ENCODE measurements at places on chromosomes 3 and 15.

DNA sequence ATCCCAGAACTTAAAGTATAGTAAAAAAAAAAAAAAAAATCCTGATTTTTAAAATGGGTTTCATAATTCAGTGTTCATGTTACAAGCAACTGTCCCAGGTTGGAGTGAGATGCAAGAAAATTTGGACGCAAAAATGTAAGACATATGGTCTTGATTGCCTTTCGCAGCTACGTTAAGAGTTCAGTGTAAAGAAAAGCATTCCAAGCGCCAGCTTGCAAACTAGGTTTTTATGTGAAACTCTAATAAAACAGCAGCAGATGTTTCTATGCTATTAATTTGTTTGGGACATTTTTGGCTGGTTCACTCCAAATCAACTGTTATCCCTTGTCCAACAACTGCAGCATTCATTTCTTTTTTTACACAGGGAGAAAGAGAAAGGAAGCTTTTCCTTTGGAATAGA is 957.8 kb downstream of the ROBO1 start:
- DNase-seq = no peak

DNA sequence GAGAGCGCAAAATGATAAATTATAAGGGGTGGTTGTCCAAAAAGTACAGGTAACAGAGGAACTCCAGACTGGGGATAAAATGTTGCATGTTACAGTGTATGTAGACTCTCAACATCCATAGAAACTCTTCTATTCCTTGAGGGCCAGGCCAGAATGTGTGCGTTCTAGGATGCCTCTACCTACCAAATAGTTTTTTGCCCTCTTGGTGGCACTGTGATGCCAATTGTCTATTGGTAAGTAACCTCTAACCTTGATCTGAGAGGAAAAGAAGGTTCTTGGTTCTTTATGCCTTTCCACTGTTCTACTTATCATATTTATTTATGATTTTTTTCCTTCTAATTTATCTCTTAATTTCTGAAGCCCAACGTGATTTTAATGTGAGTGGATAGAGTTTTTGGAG is 424.6 kb downstream of the GRM7 start:
- DNase-seq = no peak

DNA sequence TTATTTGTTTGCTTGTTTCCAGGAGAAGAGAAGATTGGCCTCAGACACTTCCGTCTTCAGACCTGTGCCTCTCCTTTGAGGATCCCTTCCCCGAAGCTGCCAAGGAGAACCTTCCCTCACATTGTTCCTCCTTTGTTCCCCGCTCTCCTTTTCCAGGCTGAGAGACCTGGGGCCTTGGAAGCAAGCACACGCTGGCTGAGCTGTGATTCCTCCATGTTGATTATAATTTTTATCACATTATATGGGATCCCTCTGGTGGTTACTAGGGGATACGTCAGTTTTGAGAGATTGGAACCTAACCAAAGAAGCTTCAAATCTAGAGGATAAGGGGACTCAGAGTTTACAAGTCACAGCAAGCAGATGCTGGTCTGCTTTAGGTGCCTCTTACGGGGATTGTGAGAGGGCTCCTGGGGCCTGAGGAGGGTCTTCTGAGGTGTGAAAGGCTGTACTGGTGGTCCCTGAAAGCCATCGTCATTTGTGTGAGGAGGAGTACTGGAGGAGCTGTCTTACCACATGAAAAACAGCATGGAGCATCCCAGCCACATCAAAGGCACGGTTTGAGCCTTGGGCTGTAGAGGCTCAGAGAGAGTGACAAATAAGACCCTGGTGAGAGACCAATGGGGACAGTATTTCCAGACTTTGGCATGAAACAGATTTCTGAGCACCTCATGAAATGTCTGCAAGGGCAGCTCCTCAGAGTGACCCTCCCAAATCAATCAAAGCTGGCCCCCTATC is 760.1 kb upstream of the CFAP20DC start:
- DNase-seq = no peak

GRCh38 chr3:127019449-127019848 is 36.5 kb downstream of the PLXNA1 start:
- DNase-seq = no peak

GRCh38 chr3:167776066-167776685 is 40.7 kb downstream of the SERPINI1 start:
- no peak for DNase-seq

GRCh38 chr3:46858456-46858855 is 4.8 kb downstream of the MYL3 start:
- no peak for DNase-seq

DNA sequence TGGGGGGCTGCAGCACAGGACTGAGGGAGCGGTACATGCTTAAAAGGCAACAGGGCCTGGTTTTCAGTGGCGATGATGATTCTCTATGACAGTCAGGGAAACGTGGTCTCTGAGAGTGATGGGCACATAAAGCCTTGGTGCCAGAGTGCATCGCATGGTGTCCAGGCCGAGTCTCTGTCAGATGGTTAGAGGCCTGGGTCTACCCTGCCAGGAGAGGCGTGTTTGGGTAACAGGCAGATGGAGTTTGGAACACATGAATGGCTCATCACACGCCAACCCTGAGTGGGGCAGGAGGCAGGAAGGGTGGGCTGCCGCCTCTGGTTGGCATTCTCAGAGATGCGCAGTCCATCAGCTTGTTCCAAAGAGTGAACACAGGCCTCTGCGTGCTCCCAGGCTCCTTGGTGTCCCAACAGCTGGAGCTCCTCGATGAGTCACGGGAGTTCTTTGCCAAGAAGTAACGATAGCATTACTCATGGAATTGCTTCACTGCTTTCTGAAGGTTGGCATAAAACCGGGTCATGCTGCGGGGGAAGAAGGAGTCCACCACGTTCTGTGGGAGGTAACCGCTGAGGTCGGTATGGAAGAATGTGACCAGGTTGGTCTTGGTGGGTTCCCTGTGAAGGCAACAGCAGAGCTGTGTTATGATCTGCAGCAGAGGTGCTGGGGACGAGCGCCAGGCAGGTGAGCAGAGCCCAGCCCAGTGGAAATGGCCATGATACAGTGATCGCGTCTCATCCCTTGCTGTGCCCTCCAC is 11.0 kb downstream of the STARD5 start:
- no peak for DNase-seq

DNA sequence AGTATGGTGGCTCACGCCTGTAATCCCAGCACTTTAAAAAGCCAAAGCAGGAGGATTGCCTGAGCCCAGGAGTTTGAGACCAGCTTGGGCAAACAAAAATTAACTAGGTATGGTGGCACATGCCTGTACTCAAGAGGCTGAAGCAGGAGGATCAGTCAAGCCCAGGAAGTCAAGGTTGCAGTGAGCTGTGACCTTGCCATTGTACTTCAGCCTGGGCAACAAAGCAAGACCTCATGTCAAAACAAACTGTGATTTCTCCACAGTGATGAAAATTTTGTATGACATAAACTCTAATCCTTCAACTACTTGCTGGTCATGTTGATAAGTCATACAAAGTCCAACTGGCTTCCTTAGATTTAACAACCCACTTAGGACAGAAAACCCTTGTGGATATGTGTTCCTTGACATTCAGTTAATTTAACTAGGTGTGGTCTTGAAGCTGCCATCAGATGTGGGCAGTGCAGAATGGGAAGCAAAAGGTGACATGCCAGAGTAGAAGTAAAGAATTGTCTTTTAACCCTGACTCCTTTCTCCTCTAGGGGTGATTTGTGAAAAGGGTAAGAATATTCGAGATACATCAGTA is 263.3 kb downstream of the PTPRG start:
- no peak for DNase-seq

- DNase-seq = no peak
Measured at GRCh38 chr3:170584585-170585007, 1.3 kb downstream of the SLC7A14 start.

GRCh38 chr3:116812949-116813348 is 103.4 kb downstream of the TUSC7 start:
- no peak for DNase-seq

- no peak for DNase-seq
Measured at GRCh38 chr3:122941228-122942206, 86.0 kb downstream of the SEMA5B start.

DNA sequence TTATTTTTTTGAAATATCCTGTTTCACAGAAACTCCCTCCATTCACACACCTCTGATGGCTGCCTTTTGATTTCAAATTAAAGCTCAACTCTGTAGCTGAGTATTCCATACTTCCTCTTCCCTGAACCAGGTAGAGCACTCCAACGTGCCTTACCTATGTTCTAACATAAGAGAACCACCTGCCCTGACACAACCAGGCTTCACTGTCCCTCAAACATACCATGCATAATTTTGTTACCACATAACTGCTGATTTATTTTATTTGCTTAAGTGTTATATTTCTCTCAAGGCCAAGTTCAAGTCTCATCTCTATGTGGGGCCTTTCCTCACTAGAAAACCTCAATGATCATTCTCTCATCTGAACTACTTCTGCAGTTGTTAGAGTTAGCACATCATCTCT is 209.7 kb downstream of the P3H2 start:
- no peak for DNase-seq

All from CD4-positive, alpha-beta T cell treated with Interleukin-6 at 100 ng/mL for 8 hours (primary cell).